Left renal cortex interstitium (tissue), 4 donors: ENCODE measurements at places on chromosomes 6 and 20.

DNA sequence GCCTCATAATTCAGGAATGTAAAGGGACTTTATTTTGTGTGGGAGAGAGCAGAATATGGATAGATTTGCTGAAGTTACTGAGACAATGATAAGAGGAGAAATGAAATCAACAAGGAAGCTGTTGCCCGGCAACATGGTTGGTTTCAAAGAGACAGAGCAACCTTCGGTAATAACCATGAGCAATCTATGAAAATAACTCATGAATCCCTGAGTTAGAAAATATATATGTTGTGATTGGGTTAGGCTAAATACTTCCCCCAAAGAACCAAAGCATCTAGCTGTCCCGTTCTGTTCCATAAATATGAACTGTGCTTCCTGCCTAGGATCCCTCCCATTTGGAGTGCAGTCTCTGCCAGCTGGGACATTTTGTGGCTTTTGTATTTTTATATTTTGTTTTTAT lies 23.1 kb downstream of the SERPINB1 start:
- no peak for DNase-seq

GRCh38 chr20:8587810-8588209 lies 455.7 kb downstream of the PLCB1 start:
- DNase-seq, result no peak

- no peak for DNase-seq
These were observed 260.0 kb downstream of the ARID1B start for GRCh38 chr6:157037165-157037564.

GRCh38 chr6:154408891-154409500 lies 52.4 kb upstream of the IPCEF1 start:
- no peak for DNase-seq

DNA sequence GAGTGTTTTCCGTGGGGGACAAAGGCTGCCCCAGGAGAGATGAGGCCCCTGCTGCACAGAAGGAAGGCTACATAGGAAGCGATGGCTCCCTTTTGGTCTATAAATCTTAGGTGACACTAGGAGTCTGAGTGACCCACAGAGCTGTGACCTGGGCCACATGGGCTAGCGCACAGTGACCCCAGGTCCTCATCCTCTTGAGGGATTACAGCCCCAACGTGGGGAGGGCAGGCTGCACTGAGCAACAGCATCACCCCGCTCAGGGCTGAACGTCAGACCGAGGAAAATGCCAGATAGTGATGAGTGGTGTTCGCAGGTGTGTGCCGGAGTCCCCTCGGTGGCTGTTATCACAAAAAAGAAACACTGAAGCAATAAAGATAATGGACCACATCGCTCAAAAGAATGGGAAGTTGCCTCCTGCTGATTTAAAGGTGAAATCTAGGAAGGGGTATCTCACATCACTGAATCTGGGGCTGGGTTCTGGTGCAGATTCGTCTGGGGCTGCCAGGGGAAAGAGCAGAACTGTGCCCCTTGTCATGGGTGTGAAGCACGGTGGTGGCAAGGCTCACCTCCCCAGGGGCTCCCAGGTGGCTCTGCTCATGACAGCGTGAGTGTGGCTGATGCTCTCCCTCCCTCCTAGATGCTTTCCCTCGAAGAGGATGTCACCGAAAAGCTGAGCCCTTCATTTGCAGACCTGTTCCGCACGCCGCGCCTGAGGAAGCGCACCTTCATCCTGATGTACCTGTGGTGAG lies 14.5 kb downstream of the SLC22A1 start:
- DNase-seq, result no peak

GRCh38 chr20:18738055-18738454 lies 75.5 kb upstream of the SCP2D1 start:
- no peak for DNase-seq

DNA sequence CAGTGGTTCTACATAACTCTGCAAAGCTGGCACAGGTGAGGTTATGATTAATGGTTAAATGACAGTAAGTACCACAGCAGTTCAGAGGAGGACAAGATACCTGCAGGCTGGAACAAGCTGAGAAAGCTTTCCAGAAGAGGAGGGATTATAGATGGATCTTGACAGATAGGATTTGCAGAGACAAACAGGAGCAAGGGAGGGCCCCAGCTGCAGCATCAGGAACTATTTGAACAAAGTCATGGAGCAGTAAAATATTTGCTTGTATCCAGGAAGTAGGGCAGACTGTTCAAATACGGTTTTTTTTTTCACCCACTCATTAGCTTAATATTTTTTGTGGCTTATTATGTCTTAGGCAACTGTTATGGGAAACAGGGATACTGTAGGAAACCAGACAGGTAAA lies 144.4 kb upstream of the MAN1A1 start:
- DNase-seq, result no peak

GRCh38 chr6:111603040-111603439 lies 2.6 kb downstream of the TRAF3IP2 start:
- no peak for DNase-seq

- DNase-seq, result no peak
These were observed 28.3 kb downstream of the SMPDL3A start for GRCh38 chr6:122817358-122817757.

- peak; percentile 53 for DNase-seq
These were observed 653 bp downstream of the LMBRD1 start for GRCh38 chr6:69796073-69796641.

GRCh38 chr20:37538003-37538402 lies 10.3 kb upstream of the BLCAP start:
- no peak for DNase-seq

GRCh38 chr6:42140032-42140431 lies 2.4 kb downstream of the C6orf132 start:
- DNase-seq, result no peak

GRCh38 chr20:4160761-4161305 lies 145.5 kb upstream of the RNF24 start:
- DNase-seq, result no peak

- DNase-seq, result peak; percentile 57
These were observed 38.3 kb upstream of the SLC32A1 start for GRCh38 chr20:38685853-38686473.

DNA sequence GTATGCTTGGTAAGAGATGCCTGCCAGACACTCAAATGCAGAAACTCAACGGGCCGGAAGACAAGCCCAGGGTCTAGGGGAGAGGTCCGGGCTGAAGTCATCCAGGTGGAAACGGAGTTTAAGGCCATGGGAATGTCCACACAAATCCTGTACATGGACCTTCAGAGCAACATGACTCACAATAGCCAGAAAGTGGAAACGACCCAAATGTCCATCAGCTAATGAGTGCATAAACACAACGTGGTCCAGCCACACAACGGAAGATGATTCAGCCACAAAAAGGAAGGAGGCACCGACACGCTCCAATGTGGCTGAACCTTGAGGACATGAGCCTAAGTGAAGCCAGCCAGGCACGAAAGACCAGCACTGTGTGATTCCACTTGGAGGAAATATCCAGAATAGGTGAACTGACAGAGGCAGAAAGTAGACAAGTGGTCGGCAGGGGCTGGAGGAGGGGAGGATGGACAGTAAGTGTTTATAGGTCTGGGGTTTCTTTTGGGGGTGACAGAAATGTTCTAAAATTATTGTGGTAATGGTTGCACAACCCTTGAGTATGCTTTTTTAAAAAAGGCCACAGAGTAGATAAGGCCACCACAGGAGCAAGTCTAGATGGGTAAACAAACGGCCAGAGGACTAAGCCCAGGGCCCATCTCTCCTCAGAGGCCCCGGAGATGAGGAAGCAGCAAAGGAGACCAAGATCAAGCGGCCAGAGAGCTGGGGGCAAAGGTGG lies 105.6 kb downstream of the PREX1 start:
- DNase-seq, result no peak

- no peak for DNase-seq
These were observed 777.5 kb upstream of the EPHA7 start for GRCh38 chr6:94196891-94197290.

GRCh38 chr20:24735263-24735662 lies 213.8 kb upstream of the CST7 start:
- DNase-seq, result no peak

DNA sequence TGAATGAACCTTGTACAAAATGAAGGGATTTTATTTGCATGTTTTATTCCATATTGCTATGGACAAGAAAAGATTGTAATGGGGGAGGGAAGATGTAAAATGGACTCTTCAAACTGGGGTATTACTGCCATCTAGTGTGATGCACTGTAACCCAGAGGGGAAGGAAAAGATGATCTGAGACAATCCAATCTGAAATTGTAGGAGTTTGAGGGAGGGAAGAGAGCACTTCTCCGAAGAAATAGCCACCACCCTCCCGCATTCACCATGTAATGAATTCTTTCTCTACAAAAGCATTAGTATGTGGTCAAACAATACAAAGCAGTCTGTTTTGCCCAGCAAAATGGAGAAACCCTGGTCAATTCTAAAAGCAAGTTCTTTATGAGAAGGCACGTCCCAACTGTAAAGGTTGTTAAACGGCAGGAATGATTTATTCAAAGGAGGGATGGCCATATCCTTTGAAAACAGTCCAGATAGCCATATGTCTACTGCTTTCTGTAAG lies 679.5 kb upstream of the NRSN1 start:
- DNase-seq, result peak; percentile 53

DNA sequence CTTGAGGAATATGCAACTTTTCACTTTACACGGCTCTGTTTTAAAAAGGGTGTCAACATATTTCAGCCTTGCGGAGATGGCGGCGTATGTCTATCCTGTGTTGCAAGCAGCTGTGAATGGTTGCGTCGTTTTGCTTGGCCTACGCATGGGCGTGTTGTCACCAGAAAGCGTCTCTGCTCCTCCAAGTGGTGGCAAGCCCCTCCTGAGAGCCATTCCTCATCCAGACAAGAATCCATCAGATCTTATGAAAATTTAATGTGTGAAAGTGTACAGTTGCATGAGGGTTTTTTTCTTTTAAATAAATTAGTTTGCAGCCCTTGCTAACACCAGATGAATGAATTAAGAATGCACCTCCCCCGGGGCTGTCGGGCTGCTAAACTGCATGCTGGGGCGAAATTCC lies 114.4 kb downstream of the PHACTR3 start:
- no peak for DNase-seq

DNA sequence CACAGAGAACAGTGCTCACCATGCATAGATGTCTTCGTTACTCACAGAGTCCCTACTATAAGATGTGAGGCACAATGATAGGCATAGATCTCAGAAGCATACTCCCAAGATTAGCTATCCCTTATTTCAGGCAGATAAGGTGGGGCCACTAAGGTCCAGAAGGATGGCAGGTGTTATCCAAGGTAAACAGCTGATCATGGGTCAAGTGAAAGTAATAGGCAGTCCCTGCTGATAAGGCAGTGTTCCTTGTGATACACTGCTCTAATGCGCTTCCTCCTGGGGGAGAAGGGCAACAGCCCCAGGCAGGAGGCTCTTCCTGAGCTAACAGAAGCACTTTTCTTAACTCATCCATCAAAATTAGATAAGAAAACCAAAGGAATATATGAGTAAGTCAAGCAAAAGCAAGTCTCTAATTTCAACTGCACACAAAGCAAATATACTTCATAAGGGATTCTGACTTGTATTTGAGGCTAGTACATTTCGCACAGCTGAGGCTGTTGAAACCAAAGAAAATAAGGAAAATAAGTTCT lies 42.2 kb downstream of the METTL24 start:
- no peak for DNase-seq

GRCh38 chr6:143941852-143942627 lies 66.0 kb downstream of the PLAGL1 start:
- DNase-seq, result no peak

- DNase-seq, result no peak
These were observed 32.0 kb downstream of the ZC2HC1B start for GRCh38 chr6:143896126-143896860.

DNA sequence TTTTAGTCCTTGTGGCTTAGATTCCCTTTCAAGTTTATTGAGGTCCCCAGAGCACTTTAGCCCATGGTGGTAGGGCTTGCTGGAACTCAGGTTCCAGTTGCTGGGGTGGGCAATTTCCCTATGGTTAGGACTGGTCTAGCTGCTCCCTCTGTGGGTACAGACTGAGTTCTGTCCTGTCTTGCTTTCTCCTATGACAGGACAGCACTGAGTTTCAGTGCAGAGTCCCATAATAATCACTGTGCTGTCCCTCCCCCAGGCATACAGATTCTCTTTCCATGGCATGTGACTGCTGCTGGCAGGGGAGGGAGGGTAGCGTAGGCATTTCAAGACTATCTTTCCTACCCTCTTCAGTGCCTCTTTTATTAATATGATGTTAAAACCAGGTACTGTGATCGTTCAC lies 17.1 kb upstream of the ERVFRD-1 start:
- no peak for DNase-seq

DNA sequence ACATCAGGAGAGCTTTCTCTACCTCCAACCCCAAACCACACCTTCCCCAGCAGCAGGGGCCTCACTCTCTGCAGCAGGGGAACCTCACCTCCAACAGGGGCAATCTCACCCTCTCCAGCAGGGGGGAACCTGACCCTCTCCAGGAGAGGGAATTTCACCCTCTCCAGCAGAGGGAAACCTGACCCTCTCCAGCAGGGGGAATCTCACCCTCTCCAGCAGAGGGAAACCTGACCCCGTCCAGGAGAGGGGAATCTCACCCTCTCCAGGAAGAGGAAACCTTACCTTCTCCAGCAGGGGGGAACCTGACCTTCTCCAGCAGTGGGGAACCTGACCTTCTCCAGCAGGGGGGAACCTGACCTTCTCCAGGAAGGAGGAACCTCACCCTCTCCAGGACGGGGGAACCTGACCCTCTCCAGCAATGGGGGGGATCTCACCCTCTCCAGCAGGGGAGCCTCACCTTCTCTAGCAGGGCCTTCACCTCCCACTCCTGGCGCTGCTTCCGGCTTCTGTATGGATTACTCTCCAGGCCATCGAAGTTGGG lies 3.1 kb downstream of the B3GALT4 start:
- DNase-seq, result no peak

GRCh38 chr6:41155132-41155805 lies 1.1 kb upstream of the TREML1 start:
- DNase-seq, result no peak

DNA sequence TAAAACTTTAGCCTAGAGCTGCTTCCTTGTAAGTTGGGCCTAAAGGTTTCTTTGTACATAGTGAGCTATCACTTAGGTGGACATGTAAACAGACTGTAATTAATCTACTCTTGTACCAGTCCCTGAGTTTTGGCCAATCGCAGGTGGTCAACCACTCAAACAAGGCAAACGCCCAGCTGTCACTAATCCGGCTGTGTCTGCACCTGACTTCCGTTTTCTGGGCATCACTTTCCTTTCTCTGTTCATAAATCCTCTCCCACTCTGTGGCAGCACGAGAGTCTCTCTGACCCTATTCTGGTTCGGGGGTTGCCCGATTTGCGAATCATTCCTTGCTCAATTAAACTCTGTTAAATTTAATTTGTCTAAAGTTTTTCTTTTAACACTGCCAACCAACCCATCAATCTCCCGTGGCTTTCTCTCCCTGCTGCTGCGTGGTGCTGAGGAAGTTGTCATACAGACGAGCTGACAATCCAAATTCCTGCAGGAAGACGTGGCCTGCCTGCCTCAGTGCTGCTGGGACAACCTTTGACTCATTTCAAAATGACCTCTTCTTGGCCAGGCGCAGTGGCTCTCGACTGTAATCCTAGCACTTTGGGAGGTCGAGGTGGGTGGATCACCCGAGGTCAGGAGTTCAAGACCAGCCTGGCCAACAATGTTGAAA lies 206.3 kb downstream of the QKI start:
- DNase-seq, result no peak

DNA sequence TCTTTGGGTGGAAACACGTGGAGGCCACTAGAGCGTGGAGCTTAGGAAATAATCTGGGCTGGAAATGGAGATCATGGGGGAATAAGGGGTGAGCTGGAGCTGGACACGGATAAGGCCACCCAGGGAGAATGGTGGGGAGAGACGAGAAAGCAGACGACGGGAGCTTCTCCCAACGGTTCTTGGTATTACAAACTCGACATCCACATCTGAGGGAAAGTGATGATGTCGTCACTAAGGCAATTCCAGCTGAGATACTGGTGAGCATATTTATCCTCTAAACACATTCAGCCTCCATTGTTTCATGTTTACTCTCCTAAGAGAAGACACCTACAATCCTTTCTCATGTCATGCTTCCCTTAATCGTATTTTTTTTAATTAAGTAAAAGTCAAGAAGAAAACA lies 50.2 kb upstream of the SNX9 start:
- DNase-seq, result no peak
